ENCODE measurements at places on chromosomes 4 and X.

DNA sequence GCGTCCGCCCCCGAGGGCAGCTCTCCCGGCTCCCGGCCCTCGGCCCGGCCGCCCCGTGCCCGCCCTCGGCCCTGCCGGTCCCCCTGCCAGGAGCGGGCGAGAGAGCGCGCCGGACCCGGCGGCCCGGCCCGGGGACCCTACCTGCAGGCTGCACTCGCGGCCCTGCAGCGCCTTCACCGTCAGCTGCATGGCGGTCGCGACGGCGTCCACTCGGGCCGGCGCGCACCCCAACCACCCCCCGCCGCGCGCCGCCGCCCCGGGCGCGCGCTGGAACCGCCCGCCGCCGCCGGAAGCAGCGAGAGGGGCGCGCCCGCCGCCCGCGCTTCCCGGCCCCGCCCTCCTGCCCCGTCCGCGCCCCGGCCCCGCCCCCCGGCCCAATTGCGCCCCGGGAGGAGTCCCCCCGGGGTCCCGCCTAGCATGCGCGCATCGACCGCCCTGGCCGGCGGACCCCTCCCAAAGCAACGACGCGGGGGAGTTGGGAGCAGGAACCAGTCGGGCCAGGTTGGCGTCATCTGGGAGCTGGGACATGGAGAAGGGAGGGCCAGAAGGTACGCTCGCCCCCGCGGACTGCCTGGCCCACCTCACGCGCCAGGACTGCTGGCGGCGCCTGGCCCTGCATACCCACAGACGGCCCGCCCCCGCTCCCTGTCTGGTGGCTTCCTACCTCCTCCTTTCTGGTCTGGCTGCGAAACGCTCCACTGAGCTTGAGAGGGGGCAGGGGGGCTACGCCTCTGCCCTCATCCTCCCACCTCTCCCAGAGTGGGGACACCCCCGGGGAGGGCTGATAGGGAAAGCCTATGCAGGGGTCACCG, at the start of gene UBL4A:
TSS of gene UBL4A (minus strand) at position 220 of the 812 bp plus-strand sequence. CDS start at position 189, 31 bp downstream.
- peak; percentile 64 for DNase-seq

DNA sequence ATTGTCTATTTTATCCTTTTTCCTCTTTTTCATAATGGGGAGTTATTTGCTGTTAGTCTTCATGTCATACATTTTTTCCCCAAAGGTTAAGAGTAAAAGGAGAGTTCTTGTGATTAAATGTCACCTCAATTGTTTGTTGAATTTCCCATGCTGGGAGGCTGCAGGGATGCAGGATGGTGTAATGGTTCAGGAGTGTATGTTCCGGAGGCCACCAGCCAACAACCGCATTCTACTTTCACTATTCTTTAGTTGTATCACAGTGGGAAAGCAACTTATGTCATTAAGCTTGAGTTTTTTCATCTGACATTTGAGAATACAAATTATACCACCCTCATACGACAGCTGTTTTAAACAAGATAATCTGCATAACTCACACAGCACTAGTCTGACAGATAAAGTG, 15.4 kb downstream of the AFP start:
- DNase-seq, result no peak

GRCh38 chr4:155787113-155787710, 28.4 kb downstream of the GUCY1B1 start:
- DNase-seq, result peak; percentile 62

DNA sequence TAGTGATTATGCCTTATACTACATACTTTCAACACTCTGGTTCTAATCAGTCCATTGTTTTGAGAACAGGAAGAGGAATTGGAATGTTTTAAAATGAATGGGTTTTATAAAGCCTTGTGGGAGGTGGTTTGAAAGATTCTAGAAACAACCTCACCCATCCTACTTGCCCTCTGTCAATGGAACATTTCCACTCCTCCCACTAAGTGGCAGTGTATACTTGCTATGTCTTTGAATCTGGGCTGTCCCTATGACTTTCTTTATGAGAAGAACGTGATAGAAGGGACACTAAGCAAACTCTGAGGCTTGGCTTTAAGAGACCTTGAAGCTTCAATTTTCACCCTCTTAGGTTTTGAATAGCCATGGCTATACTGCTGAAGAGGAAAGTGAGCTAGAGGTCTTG, 611.2 kb downstream of the PPP4R3C start:
- no peak for DNase-seq

- no peak for DNase-seq
These were observed 7.4 kb downstream of the ATOH1 start for GRCh38 chr4:93835929-93836328.

DNA sequence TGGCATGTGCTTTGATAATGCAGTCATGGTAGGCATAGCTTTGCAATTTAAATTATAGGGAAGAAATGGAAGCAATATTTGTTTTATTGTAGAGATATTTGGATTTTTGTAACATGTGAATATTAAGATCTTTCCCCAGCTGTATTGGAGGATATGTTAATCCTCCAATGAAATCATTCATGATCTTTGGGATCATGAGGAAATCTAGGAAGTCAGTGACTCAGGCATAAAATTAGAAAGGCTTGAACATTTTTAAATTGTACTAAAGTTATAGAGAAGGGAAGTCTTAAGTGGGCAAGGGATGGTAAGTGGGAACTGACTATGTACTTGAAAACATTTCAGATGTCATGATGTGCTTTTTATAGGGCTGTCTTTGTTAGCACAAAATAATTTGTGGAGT, 46.8 kb downstream of the FIP1L1 start:
- DNase-seq, result no peak

- DNase-seq, result no peak
These were observed 315.8 kb downstream of the STIM2 start for GRCh38 chr4:27176400-27176799.
